NCI-H526 treated with DMSO at 0.1 percent for 48 hours (cell line): ENCODE measurements at places on chromosomes 11 and 22.

DNA sequence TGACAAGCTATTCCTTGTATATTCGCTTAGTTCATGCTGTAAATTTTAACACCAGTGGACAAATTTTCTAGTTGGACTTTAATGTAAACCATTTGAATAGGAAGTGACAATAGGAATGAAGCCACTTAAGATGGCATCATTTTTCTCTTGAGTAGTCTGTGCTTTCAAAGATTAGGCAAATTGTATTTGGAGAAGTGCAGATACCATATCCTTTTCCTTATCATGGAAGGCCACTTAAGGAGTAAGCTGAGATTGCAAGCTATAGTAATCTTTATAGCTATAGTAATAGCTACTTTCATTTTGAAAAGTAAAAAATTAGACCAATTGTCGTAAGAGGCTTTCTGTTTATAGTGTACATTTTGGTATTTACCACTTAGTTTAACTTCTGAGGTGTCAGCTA lies 12.8 kb downstream of the CAPRIN1 start:
- no peak for DNase-seq

GRCh38 chr11:119421941-119422808 lies 797 bp downstream of the THY1 start:
- peak; percentile 81 for DNase-seq

DNA sequence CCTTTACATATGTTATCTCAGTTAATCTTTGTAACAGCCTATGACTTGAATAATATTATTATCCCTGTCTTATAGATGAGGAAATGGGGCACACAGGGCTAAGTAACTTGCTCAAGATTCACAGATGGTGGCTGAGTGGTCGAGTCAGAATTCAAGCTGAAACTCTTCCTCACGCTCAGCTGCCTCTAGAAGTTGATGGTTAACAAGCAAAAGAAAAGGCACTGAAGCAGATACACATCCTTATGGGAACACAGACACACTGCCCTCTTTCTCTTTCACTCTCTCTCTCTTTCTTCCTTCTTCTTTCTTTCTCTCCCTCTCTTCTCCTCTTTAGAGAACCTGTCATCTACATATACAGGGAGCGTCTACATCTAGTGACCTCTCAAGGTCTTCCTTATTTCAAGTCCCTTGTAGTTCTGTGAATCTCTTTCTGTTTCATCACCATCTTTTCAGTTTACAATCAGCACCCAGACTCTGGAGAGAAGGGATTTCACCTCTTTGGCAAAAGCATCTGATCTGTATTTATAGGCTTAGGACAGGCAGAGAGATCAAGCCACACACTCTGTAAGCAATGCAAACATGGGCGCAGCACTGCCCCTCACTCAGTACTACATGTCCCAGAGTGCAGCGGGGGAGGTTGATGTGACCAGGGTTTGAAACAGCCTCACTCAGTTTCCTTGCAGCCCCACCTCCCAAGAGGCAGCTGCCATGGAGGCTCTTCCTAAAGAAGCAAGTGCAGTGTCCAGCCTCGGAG lies 75.7 kb downstream of the GRAMD1B start:
- DNase-seq: no peak

DNA sequence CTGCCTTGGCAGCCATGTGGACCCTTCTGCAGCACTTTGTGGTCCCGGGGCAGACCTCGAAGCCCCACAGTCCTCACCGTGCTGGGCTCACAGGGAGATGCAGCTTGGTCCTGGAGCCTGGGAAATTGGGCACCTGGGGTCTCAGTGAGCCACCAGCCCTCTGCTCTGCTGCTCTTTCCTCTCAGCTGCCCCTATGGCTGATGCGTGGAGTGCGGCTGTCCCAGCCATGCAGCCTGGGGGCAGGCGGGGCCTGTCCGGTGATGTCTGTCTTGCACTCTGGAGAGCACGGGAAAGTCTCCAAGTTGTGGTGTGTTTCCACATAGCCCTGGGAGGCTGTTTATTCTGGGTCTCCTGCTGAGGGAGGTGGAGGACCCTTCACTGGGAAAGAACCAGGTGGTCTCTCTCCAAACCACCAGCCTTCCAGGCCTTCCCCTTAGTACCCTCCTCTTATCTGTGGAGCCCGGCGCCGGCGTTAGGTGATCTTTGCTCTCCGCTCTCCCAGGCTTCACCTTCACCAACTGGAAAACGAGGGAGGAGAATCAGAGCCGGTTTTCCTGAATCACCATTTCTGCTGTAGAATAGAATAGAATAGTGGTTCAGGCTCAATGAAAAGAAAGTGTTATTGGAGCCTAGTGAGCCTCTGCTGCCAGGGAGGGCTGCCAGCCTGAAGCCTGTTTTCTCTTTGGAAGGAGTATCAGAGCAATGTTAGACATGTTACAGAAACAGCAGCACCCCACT lies 41.2 kb upstream of the GRAMD4 start:
- DNase-seq: no peak

DNA sequence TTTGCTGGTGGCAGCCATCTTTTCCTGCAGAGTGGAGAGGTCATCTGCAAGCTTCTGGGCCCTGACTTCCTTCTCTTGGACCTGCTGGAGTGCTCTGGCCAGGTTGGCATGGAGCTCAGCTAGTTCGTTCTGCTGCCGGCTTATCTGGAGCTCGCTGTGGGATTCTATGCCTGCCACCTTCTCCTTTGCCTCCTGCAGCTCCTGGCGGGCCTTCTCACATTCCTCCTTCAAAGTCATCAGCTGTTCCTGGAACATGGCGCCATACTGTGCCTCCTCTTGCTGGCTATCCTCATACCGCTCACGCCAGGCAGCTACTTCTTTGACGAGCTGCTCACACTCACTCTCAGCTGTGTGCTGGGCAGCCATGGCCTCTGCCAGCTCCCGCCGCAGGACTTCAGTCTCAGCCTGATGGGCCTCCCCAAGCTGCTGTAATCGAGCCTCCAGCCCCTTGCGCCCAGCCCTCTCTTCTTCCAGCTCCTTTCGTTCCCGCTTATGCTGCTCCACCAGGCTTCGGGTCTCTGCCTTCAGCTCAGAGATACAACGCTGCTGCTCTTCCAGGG lies 16.1 kb downstream of the IL18BP start:
- no peak for DNase-seq

DNA sequence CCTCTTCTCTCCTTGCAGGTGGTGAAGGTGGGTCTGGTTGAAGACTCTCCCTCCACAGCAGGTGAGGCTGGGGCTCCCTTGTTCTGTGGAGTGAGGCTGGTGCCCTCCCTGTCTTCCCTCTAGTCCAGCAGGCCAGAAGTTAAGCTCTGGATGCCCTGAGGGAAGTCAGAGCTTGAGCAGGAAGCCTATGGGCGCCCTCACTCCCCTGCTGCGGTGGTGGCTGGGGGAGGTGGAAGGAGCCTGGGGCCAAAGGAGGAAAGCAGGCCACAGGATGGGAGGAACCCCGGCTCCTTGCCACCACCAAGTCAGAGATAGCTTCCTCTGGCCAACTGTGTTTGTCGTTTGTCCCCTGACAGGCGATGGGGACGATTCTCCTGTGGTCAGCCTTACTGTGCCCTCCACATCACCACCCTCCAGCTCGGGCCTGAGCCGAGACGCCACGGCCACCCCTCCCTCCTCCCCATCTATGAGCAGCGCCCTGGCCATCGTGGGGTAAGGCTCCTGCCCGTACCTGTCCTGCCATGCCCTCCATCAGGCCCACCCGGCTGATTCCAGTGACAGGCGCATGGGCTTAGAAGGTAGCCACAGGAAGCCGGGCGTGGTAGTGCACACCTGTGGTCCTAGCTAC lies 29.5 kb upstream of the RAB1B start:
- DNase-seq: no peak

DNA sequence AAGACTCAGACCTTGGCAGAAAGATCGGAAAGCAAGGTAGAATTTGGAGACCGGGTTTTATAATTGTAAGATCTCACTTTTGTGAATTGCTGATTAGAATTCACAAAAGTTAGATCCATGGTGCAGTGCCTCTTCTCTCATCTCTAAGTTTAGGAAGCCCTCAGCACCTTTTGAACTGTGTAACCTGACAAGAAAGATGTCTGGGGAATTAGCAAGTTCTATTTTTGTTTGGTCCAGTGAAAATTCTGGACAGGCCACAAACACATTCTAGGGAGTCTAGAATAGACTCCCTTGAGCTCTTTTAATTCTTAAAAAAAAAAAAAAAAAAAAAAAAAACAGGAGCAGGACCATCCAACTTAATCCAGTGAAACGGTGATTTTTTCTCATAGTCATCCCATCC lies 66.1 kb downstream of the CECR2 start:
- no peak for DNase-seq

DNA sequence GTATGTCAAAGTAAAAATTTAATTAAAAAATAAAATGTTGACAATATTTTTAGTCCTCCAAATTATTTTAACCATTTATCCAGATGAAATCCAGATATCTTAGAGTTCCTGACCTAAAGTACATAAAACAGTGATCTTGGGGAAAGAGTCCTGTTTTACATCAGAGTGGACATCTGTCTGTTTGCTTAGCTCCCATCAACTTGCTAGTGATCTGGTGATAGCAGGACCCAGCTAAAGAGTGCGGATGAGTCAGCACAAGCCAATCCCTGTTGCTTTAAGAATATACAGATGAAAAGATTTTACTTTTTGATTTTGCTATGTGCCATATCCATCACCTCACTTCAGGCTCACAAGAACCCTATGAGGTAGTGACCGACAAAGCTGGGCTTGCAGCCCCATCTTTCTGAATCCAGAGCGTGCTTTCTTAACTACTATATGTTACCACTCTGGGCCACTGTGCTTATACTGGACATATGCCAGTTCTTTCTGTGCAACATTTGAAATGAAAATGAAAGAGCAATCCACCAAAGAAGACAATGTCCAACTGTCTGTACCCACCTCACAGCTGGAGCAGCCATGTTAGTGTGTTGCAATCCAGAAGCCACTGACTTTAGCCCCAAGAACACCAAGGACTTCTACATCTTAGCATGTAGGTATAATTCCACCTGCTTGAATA lies 167.6 kb upstream of the SESN3 start:
- no peak for DNase-seq

GRCh38 chr11:120797143-120797542 lies 226.8 kb upstream of the TBCEL start:
- DNase-seq: no peak

- no peak for DNase-seq
These were observed at the start of gene MMP1 for GRCh38 chr11:102798012-102798746. Gene MMP1 (minus strand): TSS chr11:102798160. CDS start chr11:102798092, 68 bp downstream.

GRCh38 chr11:46236918-46237247 lies 40.6 kb upstream of the CREB3L1 start:
- DNase-seq: no peak

GRCh38 chr11:98625526-98625925 lies 395.2 kb upstream of the CNTN5 start:
- DNase-seq: no peak

DNA sequence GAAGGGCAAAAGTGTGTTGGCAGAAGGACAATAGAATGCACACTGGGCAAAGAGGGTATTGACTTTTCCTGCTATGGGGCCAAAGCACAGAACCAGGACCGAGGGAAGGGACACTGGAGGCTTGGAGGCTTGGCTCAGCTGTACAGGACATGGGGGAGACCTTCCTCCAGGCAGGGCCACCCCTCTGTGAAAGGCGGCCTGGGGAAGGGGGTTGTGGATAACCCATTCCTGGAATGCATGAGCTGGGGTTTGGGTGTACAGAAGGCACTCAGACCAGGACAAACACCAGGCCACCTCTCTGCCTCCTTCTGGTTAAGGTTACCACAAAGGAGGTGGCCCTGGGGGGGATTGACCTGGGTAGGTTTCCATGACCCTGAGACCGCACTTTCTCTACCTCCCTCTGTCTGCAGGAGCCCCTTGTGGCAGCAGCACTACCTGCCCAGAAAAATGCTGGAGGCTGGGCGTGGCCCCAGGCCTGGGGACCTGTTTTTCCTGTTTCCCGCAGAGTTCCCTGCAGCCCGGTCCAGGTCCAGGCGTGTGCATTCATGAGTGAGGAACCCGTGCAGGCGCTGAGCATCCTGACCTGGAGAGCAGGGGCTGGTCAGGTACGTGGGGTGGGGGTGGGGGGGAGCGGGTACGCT lies 9.6 kb downstream of the P2RY2 start:
- DNase-seq: peak; percentile 85

GRCh38 chr11:65003282-65003681 lies 6.5 kb upstream of the BATF2 start:
- no peak for DNase-seq

GRCh38 chr11:118547132-118547531 lies 16.1 kb downstream of the TMEM25 start:
- no peak for DNase-seq

DNA sequence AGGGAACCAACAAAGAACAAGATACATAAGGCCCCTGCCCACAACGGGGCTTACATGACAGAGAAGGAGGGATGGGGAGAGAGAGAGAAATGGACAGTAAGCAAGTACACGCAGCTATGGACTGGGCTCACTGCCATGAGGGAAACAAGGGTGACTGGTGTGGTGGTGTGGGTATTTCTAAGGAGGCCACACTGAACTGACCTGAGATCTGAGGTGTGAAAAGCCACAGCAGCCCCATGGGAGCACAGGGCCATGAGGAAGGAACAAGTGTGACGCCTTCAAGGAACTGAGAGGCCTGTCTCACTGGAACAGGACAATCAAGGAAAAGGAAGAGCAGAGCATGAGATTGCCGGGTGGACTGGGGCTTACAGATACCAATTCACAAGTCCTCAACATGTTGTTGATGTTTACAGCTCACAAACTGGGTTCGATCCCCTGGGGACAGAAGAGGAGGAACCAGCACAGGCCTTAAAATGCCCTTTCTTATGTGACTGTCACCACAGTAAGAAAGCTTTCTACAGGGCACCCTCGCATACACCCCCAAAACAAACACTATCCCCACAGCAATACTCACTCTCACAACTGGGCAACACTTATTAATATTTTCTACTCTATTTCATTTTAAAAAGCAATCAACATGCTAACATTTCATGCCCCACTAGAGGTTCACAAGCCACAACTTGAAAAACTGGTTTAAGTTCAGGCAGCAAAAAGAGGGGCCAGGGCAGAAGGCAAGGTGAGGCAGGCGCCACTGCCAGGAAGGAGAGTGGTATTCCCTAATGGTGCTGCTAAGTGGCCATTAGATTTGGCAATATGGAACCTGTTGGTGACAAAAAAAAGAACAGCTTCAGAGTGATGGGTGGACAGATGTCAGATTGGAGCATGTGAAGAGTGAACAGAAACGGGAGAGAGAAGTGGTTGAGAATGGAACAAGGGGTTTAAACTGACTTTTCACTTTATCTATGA lies 39.1 kb downstream of the TCIRG1 start:
- no peak for DNase-seq

GRCh38 chr11:105618343-105618955 lies 8.6 kb downstream of the GRIA4 start:
- no peak for DNase-seq

GRCh38 chr11:35525501-35526175 lies at the start of gene PAMR1:
Gene PAMR1 (minus strand): TSS chr11:35525616. CDS start chr11:35525585, 31 bp downstream.
- DNase-seq: peak; percentile 32

GRCh38 chr11:130068986-130069658 lies 572 bp upstream of the APLP2 start:
- DNase-seq: peak; percentile 97

DNA sequence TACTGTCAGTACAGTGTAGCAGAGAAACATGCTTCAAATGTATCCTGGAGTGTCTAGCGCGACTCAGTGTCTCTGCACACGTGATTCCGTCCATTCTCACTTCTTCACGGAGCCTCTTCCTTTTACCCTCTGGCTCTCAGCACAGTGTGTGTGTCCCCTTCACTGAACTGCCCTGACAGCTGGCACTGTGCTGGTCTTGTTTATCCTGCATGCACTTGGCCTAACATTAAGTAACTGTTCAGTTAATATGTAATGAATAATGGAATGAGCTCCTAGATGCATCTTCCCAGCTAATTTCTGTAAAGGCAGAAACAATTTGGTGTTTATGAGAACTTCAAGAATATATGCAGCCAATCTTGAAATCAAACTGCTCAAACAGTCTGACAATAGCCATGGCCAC lies 44.4 kb downstream of the KMT5B start:
- DNase-seq: no peak

- peak; percentile 2 for DNase-seq
These were observed 43.5 kb downstream of the GGTLC2 start for GRCh38 chr22:22687638-22688500.

- no peak for DNase-seq
These were observed 26.0 kb downstream of the POU2AF1 start for GRCh38 chr11:111352935-111353710.
